ENCODE measurements at places on chromosomes 12 and 14. TPM values are rescaled to one million over a fixed set of nuclear protein-coding genes. Genes with fewer than 3 reads are reported as not detected.

GRCh38 chr14:42028607-42029006 is 421.9 kb downstream of the LRFN5 start:
- no peaks in the 10 kb centered on the region for H3K27me3 ChIP-seq
- DNase-seq, result no peak
- no peak overlapping the region for H3K4me3 ChIP-seq
- H3K4me1 ChIP-seq, result 0 out of 2 replicates have a peak, but pooled peaks cover 3% of the 10 kb centered on the region
- no peak overlapping the region for H3K27ac ChIP-seq

DNA sequence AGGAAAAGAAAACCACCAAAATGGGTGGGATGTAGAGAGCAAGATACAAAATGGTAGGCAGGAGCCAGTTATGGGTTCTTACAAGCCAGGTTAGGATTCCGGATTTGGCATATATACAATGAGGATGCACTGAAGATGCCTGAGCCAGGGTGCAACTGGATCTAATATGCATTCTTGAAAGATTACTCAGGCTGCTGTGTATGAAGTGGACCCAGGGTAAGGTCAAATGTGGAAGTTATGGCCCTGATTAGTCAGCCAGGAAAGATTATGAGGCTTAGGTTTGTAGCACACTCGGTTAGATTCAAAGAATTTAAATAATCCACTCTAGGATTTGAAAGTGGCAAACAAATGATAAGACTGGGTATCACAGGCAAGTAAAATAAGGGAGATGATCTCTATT is 1750.7 kb upstream of the FLRT2 start:
- no peaks in the 10 kb centered on the region for H3K27me3 ChIP-seq
- H3K36me3 ChIP-seq, result no peaks in the 10 kb centered on the region
- H3K4me3 ChIP-seq, result no peak overlapping the region
- H3K4me1 ChIP-seq, result no peaks in the 10 kb centered on the region
- no peak overlapping the region for H3K27ac ChIP-seq
- DNase-seq, result no peak

- no peaks in the 10 kb centered on the region for H3K27me3 ChIP-seq
- no peak overlapping the region for H3K27ac ChIP-seq
- peaks cover 15% of the 10 kb centered on the region for H3K4me1 ChIP-seq
Observed at GRCh38 chr12:71555191-71555590, 108.5 kb downstream of the ZFC3H1 start.

DNA sequence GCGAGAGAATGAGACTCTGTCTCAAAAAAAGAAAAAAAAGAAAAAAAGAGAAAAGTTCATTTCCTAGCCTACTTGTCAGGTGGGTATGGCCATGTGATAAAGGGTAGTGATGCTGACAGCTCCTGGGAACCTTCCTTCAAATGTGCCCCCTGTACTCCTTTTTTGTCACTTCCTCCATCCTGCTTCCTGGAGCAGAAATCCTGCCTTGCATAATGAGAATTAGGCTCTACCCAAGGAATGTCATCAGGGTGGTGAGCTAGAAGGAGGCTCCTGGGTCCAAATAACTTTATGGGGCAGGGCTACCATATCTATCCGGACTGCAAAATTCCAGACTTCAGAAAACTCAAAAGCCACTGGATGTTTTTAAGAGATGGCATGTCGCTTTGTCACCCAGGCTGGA is 27.8 kb upstream of the FBXO34 start:
- H3K36me3 ChIP-seq, result no peaks in the 10 kb centered on the region
- H3K4me3 ChIP-seq, result no peak overlapping the region
- 0 out of 2 replicates have a peak, but pooled peaks cover 8% of the 10 kb centered on the region for H3K4me1 ChIP-seq
- no peak overlapping the region for H3K27ac ChIP-seq

DNA sequence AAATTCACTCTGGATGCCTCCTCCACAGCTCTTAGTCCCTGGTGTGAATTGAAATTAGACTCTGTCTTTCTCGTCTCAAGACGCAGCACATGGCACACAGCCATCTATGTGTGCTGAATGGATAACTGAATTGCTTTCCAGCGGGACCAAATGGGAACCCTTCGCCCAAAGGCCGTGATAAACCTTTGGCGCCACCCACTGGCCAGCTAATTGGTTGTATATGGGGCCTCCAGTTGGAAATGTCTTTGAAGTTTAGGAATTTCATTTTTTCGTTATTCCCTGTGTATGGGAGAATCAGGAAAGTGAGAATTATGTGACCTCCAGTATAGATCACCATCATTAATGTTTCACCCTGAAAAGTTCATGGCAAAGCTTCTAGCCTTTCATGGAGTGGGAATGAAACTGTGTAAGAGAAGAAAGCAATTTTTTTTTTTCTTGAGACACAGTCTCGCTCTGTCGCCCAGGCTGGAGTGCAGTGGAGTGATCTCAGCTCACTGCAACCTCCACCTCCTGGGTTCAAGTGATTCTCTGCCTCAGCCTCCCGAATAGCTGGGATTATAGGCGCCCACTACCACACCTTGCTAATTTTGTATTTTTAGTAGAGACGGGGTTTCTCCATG is 9.8 kb upstream of the HSP90AA1 start:
- peaks cover 27% of the 10 kb centered on the region for H3K4me1 ChIP-seq
- peak; percentile 87 for DNase-seq
- H3K36me3 ChIP-seq, result no peaks in the 10 kb centered on the region
- 0 out of 2 replicates have a peak overlapping the region, but pooled peaks have one; percentile 2 for H3K4me3 ChIP-seq

DNA sequence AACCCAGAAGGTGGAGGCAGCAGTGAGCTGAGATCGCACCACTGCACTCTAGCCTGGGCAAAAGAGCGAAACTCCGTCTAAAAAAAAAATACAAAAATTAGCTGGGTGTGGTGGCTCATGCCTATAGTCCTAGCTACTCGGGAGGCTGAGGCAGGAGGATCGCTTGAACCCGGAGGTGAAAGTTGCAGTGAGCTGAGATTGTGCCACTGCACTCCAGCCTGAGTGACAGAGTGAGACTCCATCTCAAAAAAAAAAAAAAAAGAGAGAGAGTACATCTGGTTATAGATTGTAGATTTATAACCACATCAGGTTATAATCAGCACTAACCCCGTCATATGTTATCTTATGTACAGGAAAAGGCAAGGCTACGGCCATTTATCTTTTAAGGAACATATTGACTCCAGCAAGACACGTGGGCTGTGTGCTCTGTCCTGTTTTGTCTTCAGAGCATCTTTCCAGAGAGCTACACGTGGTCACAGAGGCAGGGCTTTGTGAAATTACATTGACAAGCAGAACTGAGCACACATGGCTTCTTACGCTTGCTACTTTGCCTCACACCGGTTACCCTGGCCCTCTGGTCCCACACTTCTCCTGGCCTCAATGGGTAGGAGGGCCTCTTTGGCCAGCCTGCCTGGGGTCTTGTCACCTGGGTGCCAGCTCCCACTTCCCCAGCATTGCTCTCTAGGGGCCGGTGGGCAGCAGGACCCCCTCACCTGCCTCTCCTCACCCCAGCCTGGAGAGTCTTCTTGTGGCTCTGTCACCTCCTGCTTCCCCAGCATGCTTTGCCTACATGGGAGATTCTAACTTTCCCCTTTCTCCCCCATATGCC is 6.8 kb upstream of the DYNC1H1 start:
- no peak overlapping the region for H3K4me3 ChIP-seq
- no peak overlapping the region for H3K27ac ChIP-seq
- DNase-seq, result no peak

DNA sequence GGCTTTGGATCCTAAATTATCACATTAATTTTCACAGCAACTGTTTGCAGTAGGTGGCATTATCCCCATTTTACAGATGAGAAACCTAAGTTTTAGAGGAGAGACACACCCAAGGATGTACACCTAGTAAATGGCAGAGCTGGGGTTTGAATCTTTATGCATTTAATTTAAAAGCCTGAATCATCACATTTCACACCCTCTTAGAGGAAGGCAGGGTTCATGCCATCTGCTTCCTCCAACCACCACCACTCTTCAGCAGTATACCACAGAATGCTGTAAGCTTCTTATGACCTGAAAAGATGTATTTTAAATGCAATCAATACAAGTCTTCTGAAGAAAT is 90.3 kb downstream of the CRADD start:
- no peak overlapping the region for H3K27ac ChIP-seq
- no peaks in the 10 kb centered on the region for H3K27me3 ChIP-seq
- H3K36me3 ChIP-seq, result no peaks in the 10 kb centered on the region

- H3K4me3 ChIP-seq, result no peak overlapping the region
- no peaks in the 10 kb centered on the region for H3K4me1 ChIP-seq
- H3K27ac ChIP-seq, result no peak overlapping the region
Observed at GRCh38 chr12:128513331-128513730, 246.4 kb downstream of the TMEM132C start.

GRCh38 chr12:101750152-101750551 is 10.9 kb upstream of the SYCP3 start:
- H3K27me3 ChIP-seq, result no peaks in the 10 kb centered on the region
- DNase-seq, result no peak
- H3K4me1 ChIP-seq, result peaks cover 27% of the 10 kb centered on the region
- no peak overlapping the region for H3K4me3 ChIP-seq
- H3K36me3 ChIP-seq, result peaks cover 14% of the 10 kb centered on the region

DNA sequence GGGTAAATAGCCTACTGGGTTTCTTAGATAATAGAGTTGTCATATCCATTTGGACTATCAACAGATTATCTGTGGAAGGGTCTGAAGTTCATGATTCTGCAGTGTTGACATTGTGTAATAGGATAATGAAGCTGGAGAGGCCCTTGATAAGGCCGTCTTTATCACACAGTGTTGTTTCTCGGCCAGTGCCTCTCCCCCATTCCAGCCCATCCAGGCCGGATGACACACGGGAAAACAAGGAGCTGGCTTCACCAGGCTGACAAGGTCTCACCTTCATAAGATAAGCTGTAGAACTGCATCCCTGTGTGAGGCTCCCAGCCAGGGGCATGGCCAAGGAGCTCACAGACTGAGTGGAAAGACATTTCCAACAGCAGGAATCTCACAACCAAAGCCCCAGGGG is 8.7 kb upstream of the EML1 start:
- DNase-seq, result no peak
- H3K36me3 ChIP-seq, result no peaks in the 10 kb centered on the region
- H3K4me1 ChIP-seq, result peaks cover 12% of the 10 kb centered on the region

MLXIP gene
- 44.4 TPM for total RNA-seq

PLBD1 gene
- total RNA-seq, result 31.8 TPM

SERPINA6 gene
- total RNA-seq, result 0.15 TPM

ADAM20 gene
- total RNA-seq, result 0.25 TPM

BMP4 gene
- 8.4 TPM for total RNA-seq

RNASE1 gene
- total RNA-seq, result 6.2 TPM

TOX4 gene
- 53.0 TPM for total RNA-seq

KRT3 gene
- not detected for total RNA-seq

CMTM5 gene
- 0.41 TPM for total RNA-seq

RFX4 gene
- 0.14 TPM for total RNA-seq
